ENCODE measurements at places on chromosomes 13 and 19.
A peak's percentile ranks its signal among the peaks of the same experiment; 100 is the strongest.

- no peak for DNase-seq
Observed at GRCh38 chr19:501646-502045, 5.4 kb downstream of the MADCAM1 start.

- no peak for DNase-seq
Observed at GRCh38 chr19:19748249-19748938, 15.5 kb upstream of the ZNF14 start.

- DNase-seq = peak; percentile 52
Observed at GRCh38 chr13:46295491-46296114, 83.9 kb downstream of the LRRC63 start.

GRCh38 chr13:74865656-74866055 lies 616.3 kb downstream of the TBC1D4 start:
- DNase-seq = no peak

- DNase-seq = no peak
Observed at GRCh38 chr13:113500530-113501265, 10.2 kb upstream of the DCUN1D2 start.

Data from activated T-cell treated with anti-CD3 and anti-CD28 coated beads, Interleukin-2, amount 50 U/mL, for 48 hours (primary cell).